K562 (cell line): ENCODE measurements at places on chromosomes 6 and 20.

DNA sequence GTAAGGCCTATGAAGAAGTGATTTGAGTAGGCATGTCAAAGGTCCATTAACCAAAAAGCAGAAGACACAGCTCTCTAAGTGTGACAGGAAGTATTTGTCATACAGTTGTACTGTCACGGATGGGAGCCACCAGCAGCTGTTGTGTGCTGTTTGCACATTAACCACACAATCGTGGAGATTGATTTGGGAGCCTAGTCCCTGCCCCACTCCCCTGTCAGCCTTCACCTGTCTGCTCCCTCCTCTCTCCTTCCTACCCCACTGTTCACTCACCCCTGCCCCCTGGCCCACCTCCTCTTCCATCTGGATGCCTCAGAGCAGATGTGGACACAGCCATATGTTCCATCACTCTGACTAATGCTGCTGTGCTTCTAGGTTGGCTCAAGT lies 124.7 kb upstream of the SPACA1 start:
- DNase-seq, result no peak

- DNase-seq, result no peak
Observed at GRCh38 chr6:108968325-108969316, 120.4 kb downstream of the ARMC2 start.

DNA sequence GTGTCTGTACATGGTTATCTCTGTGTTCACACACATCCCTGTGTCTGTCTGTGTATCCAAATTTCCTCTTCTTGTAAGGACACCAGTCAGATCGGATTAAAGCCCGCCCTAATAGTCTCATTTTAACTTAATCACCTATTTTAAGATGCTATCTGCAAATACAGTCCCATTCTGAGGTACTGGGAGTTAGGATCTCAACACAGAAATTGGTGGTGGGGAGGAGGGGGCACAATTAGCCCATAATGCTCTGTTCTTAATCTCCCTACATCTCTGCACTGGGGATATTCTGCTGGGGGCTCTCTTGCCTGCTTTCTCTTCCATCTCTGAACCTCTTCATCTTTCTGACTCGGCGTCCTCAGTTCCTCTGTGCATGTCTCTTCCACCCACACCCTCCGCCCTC lies 320.7 kb downstream of the CDC5L start:
- no peak for DNase-seq

GRCh38 chr6:137389150-137389704 lies 105.0 kb downstream of the OLIG3 start:
- DNase-seq, result peak; percentile 41

- DNase-seq, result no peak
Observed at GRCh38 chr6:72635636-72636035, 13.8 kb downstream of the KCNQ5 start.

DNA sequence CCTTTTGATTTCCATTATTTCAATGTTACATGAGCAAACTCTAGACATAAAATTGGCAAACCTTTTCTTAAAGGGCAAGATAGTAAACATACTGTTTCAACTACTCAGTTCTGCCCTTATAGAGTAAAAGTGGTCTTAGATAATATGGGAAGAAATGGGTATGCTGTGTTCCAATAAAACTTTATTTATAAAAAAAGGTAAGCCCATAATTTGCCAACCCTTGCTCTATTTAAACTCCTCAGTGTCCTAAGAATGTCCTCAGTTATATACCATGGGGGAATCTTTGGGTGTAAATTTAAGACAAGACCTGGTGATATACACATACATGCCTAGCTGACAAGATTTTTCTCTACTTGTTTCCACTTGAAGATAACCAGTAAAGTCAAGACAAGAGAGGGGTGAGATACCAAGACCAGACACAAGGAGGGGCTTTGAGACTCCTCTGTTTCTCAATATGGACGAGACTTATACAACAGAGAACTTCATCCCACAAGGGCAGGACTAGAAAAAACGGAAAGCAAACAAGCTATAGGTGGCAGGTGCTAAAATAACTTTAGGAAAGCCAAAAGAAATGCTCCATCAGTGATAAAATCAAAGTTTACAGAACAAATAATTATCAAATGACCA lies 10.5 kb downstream of the SNX3 start:
- peak; percentile 38 for DNase-seq

GRCh38 chr6:89430201-89430962 lies 2.6 kb upstream of the ANKRD6 start:
- no peak for DNase-seq

GRCh38 chr20:48165401-48165685 lies 380.1 kb upstream of the SULF2 start:
- no peak for DNase-seq

DNA sequence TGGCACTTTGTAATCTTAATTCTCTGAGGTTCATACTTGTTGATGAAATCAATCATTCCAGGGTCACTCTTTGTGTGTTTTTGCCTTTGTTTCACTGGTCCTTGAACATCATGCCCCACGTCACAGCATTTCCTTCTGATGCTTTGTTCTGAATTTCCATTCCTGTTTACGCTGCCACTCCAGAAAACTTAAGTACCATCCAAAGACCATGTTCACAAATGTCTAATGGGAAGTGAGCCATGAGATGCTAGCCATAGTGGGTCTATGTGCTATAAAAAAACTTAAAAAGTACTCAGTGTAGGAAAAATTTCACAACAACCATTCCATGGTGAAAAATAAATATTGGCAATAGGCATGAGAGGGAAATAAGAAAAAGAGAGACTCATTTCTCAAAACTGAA lies 232.0 kb downstream of the IBTK start:
- DNase-seq, result no peak

DNA sequence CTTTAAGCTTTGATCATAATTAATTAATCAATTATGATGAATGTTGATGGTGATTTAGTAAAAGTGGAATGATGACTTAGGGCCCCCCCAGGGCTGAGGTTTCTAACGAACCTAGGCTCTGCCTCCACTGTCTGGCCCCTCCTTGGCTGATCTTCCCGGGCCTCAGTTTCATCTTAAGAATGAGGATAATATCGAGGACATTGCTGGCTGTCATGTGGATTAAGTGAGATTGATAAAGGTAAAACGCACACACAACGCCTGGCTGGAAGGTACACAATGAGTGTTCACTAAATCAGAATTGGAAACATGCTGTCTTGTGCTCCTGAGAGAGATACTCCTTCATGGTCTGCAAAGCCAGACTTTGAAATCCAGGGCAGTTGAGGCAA lies 5.3 kb upstream of the SULF2 start:
- DNase-seq, result no peak

DNA sequence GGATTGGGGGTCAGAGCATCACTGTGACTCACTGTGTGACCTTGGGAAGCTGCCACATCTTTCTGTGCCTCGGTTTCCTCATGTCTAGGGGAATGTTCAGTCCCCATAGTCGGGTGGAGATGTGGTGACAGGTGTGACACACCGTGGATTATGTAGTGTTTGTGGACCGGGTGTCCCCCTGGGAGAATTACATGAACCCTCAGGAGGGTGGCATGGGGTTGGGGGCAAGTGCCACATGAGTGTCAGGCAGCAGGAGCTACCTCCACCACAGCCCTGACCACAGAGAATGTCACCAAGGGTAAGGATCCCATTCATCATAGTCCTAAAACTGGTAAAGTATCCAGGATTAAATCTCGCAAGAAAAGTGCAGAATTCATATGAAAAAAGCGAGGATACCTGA lies 23.2 kb downstream of the SUN5 start:
- DNase-seq, result no peak

GRCh38 chr6:134689177-134689576 lies 260.7 kb downstream of the ALDH8A1 start:
- DNase-seq, result no peak

DNA sequence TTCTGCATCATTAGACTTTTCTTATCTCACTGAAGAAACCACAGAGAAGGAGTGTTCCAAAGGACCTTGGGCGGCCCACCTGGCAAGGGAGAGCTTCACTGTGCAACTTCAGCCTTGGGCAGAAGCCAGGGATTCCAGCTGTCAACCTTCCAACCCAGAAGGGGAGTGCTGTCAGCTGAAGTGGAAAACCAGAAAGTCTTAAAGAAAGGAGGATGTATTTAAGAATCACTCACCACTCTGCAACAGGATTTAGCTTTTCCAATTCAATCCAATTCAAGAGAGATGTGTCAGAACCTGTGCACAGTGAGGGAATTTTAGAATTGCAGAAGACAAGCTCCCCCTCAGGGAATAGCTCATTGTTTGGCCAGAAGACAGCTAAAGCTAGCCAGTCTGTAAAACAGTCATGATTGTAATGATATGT lies 553.7 kb downstream of the CD83 start:
- no peak for DNase-seq

DNA sequence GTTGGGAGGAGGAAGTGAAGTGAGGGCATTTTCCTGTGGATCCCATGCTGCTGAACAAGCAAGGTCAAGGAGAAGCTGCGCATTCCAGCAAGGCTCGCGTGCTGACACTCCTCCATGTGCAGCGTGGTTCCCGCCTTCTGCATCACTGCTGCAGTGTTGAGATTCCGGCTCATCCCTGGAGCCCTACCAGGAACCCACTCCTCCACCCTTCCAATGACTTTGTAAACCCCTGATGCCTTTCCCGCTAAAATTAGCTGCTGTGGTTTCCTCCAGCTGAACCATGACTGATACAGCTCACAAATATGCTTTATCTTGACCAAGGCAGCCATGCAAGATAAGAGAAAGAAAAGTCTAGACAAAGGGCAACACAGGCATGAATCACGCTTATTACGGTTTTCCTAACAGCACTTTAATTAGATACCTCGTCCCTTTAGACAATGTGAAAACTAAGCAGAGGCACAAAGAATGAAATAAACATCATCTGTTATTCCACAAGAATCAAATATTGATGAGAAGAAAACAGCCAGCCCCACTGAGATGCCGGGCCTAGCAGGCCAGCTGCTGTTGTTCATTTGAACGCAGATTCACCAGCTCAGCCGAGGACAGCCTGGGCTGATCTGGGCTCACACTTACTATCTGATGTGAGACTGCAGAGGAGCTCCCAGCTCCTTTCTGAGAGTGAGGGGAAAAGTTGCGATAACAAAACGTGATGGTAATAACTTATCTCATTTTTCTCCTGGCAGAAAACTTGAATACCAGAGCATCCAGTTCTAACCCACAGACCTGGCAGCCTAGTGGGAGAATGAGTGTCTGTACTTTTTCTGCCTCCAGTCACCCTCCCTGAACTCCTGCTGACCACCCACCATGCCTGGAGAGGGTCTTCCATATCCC lies 14.2 kb upstream of the BNIP5 start:
- peak; percentile 88 for DNase-seq
